ENCODE measurements at places on chromosomes 2 and 18.

DNA sequence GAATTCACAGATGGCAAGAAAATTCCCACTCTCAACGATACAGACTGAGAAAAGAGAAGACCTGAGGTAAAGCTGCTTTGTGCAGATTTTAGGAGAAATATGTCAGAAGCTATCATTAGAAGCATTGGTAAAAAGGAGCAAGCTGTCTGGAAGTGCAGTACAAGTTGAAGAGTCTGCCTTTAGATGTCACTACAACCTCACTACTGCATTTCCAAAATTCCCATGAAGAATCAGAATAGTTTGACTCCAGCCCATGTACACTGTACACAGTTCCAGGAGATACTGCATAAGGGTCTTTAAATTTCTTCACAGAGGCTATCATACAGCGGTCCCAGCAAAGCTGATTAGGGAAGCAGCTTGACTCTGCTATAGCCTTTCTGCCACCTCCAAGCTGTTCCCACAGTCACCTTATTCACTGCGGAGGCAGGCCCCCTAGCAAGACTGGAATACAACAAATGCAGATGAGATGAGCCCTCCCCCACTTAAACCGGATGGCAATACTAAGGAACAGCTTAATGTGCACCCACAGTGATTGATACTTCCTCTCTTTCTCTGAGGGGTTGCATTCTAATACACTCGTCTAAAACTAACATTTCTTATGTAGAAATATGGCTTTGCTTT is 527.4 kb downstream of the TMEM182 start:
- DNase-seq: no peak

GRCh38 chr2:163198972-163199371 is 360.4 kb upstream of the KCNH7 start:
- no peak for DNase-seq

DNA sequence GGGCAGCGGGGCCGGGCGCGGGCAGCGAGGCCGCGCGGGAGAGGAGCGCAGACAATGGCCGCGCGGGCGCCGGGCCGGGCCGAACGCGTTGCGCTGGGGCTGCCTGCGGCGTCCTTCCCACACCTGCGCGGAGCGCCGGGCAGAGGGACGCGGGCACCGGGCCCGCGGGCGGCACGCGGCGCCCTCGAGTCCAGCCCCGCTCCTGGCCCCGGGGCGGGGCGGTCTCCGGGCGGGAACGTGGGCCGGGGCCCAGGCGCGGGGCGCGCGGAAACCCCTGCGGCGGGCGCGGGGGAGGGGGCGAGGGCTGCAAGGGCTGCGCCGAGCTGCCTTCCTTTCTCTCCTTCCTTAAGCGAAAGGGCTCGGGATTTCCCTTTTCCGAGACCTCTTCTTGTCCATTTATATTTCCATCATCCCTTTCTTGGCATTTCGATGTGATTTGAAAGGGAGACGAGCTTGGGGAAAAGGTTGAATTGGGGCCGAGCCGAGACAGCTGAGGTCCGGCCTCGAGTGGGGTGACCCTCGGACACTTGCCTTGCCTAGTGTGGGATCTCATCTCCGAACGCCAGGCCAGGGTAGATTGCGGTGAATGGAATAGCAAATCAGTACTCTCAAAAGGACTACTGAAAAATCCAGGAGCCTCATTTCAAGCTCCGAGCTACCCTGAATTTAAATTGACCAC is 676 bp downstream of the KLHL23 start:
- DNase-seq: peak; percentile 2

DNA sequence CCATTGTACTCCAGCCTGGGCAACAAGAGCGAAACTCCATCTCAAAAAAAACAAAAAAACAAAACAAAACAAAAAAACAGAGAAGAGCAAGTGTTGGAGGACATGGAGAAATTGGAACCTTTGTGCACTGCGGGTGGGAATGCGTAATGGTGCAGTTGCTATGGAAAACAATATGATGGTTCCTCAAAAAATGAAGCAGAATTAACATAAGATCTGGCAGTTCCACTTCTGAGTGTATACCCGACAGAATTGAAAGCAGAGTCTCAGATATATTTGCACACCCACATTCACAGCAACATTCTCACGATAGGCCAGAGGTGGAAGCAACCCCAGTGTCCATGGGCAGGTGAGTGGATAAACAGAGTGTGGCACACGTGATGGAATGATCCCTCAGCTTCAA is 11.0 kb upstream of the RALB start:
- DNase-seq: no peak

DNA sequence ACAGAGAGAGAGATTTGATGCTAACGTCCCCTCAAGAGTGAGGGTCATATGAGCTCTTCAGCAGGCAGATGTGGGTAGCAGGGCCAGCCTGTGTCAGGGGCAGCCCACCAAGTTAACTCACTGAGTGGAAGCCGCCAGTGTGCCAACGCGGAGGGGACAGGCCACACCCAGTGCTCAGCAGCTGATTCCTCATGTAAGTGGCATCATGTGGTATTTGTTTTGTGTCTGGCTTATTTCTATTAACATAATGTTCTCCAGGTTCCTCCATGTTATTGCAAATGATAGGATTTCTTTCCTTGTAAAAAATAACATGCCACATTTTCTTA is 4.0 kb downstream of the IMP4 start:
- DNase-seq: no peak

DNA sequence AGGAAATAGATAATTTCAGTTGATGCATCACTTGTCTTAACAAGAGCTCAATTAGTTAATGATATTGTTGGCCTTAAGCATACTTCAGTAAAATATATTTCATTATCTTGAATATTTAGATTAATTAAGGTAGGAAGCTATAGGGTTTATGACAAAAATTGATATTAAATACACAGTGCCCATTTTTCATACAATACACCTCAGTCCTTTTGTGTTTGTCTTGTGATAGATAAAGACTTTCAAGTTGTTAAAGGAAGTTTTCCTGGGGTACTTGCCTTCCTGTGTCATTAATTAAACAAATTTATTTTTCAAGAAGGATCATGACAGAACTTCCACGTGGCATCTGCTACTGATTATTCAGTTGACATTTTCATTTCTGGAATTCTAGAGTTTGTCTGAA is 420.5 kb downstream of the MTX2 start:
- DNase-seq: no peak

- no peak for DNase-seq
These were observed 29.5 kb downstream of the COL5A2 start for GRCh38 chr2:189150033-189150432.

DNA sequence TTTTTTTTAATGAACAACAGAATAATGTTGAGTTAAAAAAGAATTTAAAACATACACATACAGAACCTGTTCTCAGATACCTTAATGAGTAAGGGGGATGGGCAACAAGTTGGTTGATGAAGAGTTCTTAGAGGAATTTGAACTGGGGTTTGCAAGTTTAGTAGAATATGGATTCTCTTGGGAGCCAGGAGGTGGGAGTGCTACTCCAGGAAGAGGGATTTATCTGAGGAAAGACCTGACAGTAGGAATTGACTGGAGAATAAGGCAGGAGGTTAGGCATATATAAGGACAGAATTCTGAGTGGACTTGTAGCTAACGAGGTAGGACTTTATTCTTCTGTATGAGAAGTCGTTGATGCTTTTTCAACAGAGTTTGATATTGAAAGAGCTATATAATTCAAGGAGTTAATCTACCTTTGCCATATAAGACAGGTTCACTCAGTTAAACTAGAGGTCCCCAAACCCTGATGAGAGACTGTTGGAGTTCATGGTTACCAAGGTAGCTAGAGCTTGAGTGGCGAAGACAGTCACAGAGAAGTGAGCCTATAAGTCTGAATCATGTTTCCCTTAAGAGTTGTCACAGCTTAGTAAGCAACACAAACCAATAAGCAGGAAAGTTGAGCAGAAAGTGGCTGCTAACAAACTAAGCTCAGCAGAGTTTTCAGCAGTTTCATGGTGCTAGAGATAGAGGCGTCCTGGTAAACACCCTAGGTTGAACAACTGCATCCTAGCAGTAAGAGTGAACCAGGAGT is 88.2 kb downstream of the NCOA1 start:
- no peak for DNase-seq

- no peak for DNase-seq
These were observed 97.2 kb downstream of the PTGR3 start for GRCh38 chr18:75111760-75112159.

GRCh38 chr2:214775971-214776370 is 33.5 kb downstream of the BARD1 start:
- no peak for DNase-seq

DNA sequence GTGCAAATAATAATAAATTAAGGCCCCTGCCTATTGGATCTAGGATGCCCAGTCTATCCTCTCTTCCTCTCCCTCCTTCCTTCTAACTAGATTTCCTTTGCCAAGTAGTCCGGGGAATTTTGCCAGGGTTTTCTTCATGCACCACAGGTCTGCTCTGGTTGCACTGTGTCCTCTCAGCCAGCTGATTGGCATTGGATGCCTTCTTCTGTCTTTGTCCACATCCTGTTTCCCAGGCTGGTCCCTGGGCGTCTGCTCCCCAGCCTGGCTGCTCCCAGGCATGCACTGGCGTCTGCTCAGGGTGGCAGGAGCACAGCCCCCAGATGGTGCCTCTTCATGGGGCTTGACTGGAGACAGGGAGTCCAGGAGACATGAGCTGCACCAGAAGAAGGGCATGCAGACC is 66.4 kb downstream of the GALR1 start:
- peak; percentile 6 for DNase-seq

GRCh38 chr18:74478880-74479279 is 17.3 kb upstream of the CNDP2 start:
- no peak for DNase-seq

- DNase-seq: no peak
These were observed 164.0 kb upstream of the REG3G start for GRCh38 chr2:78861546-78861945.

Measured in NCI-H1092 (cell line).